ENCODE measurements at places on chromosomes 5 and 9. TPM values are rescaled to one million over a fixed set of nuclear protein-coding genes. Genes with fewer than 3 reads are reported as not detected.

GRCh38 chr9:97363661-97364299 lies 48.1 kb upstream of the TDRD7 start:
- DNase-seq = peak; percentile 16

DNA sequence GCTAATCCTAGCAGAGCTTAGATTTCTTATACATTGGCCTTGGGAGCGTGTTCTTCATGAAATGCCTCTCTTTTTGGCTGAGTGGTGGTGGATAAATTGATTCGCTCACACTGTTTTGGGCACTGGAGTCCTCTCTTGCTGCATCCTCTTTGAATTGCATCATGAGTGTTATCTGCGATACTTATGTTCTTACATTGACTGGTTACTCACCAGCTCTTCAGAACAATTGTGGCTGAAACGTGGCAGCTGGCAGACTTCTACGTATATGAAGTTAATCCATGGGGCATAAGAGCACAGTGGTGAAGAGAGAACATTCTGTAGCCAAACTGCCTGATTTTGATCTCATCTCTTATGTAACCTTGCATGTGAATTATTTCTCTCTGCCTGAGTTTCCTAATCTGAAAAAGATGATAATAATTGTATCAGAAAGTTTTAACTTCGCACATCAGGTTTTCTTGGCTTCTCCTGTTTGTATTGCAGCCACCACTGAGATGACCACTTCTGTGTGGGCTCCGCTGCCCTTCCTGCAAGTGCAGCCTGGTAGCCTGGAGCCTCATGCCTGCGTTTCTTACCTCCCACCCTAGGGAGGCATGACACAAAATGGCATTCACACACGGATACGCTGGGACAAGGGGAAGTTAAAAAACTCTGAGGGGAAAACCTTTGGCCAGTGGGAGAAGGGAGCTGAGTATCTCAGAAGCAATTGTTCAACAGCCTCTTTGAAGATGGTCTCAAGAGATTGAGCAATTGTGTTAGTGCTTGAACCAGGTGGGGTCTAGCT lies 295.2 kb downstream of the ARHGAP26 start:
- no peak for DNase-seq

The SPINK4 gene
- not detected for total RNA-seq

DNA sequence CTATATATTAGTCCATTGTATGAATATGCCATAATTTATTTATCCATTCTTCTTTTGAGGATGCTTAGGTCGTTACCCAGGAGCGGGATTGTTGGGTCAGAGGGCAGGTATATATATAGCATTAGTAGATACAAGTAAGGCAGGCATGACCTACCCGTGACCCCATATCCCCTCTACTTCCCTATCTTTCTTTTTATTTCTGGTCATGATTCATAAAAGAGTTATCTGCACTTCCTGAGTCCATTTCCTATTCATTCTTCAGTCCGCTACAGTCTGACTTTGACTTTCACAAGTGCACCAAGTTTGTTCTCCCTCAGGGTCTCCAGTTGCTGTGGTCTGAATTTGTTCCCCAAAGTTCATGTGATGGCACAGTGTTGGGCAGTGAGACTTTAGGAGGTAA lies 6.9 kb downstream of the RHOBTB3 start:
- no peak for DNase-seq

The TMC1 gene
- total RNA-seq = 0.54 TPM

- DNase-seq = no peak
These were observed 357.0 kb upstream of the RORB start for GRCh38 chr9:74140141-74140540.

The KIF12 gene
- total RNA-seq = 4.3 TPM

DNA sequence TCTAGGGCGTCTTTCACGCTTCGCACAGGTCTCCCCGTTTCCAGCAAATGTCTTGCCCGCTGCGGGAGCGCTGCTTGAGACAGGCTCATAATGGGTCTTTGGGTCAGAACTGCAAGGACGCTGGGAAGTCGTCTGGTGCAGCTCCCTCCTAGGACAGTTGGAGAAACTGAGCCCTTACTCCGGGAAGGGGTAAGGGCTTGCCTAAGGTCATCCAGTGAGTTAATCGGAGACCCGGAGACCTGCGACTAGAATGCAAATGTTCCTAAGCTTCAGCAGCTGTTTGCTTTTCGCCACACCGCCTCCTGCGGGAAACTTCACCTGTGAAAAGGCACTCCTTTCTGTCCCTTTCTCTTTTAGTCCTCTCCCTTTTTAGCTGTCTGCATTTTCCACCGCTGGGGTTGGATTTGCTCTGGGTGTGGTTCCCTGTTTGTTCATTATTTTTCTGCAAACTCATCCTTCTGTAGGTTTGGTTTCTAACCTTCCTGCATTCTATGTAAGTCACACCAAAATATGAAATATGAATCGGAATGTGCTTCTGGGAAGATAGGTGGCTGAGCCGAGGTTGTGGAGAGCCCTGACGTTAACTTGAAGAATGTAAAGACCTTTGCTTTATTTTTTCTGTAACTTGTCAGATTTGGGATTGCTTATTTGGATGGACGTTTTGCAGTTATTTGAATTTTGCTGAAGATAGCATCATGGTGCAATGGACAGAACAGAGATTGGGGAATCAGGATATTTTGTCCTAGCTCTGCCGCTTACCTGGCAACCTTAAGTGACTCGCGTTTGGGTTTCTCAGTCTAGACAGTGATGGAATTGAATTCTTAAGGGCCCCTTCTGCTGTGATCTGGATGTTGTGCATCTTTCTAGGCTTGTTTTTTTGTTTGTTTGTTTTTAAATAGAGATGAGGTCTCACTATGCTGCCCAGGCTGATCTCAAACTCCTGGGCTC lies 909 bp downstream of the SLC36A1 start:
- peak; percentile 77 for DNase-seq

- DNase-seq = peak; percentile 81
These were observed 293.9 kb downstream of the ZSWIM6 start for GRCh38 chr5:61625681-61626621.

DNA sequence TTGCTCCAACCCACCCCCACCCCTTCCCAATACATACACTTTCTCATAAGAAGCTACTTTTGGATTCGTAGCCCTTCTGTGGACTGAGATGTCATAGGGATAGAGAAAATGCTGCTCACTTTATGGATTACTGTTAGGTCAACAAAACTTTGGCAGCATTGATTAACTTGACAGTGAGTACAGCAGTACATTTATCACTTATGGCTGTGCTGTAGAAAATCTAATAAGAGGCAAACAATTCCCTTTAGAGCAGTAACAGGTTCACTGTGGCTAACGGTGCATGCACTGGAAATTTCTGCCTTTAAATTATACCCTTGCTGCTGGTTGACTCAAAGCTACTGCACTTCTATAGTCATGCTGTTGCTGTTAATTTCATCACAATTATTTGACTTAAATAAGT lies 59.2 kb downstream of the PPIC start:
- no peak for DNase-seq

DNA sequence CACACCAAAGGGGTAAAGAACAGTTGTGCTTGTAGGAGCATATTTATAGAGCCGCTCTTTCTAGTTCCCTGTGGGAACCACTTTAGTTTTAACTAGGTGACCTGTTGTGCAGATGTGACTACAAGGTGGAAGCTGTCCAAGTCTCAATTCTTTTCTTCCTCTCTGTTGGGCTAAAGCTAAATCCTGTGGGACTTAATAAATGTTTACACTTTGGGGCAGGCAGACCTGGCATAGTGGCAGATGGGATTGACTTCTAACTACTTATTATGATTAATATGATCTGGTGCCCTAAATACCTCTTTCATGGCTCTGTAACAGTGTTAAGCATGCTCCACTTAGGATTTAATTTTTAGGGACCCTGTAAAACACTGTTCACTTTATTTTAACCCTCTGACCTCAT lies 265.3 kb downstream of the KCTD16 start:
- DNase-seq = no peak

- DNase-seq = no peak
These were observed 27.9 kb downstream of the CD274 start for GRCh38 chr9:5478206-5478605.

The C9 gene
- not detected for total RNA-seq

DNA sequence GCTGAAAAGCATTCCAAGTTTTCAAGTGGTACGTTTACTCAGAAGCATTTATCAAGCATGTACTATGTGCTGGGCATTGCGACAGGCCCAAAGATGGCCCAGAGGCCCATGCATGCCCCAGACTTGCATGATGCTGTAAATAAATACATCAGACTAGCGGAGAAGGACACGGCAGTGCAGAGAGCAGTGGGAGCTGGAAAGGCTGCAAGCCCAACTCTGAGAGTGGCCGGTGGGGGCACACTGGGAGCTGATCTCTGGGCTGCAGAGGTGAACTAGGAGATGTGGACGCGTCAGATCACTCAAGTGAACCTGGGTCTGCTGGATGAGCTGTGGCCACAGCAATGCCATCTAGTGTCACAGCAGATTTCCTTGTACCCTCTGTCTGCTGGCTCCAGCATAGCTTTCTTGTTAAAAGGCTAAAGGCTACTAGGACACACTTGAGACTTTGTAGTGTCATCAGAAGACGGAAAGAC lies 246.9 kb downstream of the FANCC start:
- no peak for DNase-seq

DNA sequence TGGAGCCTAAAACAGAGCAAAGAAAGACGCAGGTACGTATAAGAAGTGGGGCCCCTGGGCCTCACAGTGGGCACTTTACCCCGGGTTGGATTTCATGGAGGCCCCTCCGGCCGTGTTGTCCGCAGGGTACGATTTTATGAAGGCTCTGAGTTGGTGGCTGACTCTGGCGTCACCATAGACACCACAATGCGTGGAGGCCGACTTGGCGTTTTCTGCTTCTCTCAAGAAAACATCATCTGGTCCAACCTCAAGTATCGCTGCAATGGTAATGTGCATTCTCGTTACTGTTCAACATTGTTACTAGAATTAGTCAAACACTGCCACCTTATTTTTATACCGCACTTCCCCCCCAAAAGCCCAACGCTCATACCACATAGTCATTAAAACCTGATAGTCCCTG lies 47.1 kb downstream of the THBS4 start:
- no peak for DNase-seq

DNA sequence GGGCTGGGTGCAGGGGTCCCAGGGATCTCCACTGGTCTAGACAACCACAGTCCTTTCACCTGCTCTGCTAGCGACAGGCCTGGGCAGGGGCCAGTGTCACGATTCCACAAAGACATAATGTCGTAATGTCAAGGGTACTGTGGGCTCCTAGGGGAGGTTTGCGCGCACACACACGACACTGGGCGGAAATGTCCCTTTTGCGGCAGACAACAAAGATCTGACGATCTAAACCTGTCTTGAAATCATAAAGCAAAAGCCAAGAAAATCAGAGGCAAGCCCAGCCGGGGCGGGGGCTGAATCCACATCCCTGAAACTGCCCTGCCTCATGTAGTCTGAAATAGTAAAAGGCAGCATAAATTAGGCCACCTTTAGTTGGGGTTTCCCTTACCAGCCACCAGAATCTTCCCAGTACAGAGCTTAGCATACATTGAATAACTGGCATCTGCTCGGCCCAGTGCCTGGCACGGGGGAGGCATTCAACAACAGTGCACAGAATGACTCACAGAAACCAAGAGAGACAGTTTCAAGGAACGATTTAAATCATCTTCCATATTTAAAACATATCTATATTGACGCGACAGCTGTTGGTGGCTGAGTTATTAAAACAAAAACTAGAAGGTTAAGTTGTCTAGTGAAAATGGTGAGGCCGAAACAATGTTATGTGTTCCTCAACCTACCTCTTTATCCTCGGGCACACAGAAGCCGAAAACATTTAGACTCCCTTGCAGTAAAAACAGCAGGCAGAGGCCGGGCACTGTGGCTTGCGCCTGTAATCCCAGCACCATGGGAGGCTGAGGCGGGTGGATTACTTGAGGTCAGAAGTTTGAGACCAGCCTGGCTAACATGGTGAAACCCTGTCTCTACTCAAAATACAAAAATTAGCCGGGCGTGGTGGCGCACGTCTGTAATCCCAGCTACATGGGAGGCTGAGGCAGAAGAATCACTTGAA lies 151.0 kb downstream of the MYO10 start:
- no peak for DNase-seq

The RELL2 gene
- 30.6 TPM for total RNA-seq

DNA sequence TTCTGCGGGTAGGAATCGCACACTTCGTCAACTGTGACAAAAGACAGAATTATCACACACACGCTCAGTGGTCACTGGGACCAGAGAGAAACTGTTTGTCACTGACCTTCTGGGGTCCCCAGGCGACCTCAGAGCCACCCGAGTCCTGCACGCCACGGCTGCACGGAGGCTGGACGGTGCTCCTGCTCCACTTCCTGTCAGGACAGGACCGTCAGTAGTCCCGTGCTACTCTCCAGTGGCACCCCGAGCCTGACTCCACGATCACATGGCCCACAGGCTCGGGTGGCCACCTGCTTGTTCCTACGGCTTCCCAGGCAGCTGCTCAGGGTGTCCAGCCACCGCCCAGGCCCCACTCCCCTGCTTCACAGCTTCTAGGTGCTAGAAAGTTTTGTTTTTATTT lies 17.9 kb downstream of the MRNIP start:
- no peak for DNase-seq

The GPR151 gene
- total RNA-seq = not detected

- peak; percentile 54 for DNase-seq
These were observed 19.7 kb downstream of the ANXA2R start for GRCh38 chr5:43020399-43020746.

DNA sequence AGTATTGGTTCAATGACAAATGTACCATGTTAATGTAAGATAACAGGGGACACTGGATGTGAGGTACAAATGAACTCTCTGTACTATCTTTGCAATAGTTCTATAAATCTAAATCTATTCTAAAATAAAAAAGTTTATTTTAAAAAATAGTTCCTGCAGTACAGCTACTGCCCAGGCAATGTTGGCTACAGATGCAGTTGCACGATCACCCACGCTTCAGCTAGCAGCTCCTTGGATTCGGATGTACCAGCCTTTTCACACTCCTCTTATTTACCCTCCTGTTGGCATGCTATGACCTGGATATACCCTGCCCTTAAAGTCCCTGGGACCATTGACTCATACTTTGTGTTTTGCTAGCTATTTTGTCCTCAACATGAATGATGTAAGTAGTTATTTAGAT lies 185.4 kb upstream of the SMARCA2 start:
- no peak for DNase-seq
